GM19239 (cell line): ENCODE measurements at places on chromosomes 2 and 18.

DNA sequence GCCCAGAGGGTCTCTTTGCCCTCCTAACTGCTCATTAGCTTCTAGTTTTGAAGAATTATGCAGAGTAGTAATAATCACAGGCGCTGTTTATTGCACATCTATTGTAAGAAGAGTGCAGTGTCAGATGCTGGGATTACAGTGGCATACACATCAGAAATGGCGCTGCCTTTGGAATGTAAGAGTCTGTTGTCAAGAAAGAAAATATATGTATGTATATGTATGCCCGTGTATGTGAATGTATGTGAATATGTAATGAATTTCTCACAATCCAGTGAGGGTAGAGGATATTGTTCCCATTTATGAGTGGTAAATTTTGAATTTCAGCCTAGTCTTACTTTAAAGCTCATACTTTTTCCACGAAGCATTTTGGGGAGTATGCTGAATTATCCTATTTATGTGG lies 127.5 kb downstream of the PARD3B start:
- DNase-seq, result no peak

- no peak for DNase-seq
Observed at GRCh38 chr18:29154758-29155725, 978.1 kb upstream of the CDH2 start.

DNA sequence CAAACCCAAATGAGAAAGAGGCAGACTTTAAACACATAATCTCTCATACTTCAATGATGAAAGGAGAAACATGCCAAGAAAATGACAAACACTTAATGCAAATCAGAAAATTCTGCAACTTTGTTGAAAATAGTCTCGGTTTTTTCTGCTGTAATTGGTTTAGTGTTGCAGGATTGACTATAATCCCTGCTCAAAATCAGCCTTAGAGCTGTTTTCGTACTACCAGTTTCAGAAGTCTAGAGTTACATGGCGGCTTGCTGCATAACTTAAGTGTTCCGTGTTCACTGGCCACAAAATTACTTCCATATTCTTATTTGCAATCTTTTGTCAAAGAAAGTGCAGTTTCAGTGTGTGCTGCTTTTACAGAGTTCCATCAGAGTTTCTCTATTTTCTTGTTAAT lies 48.9 kb upstream of the ITGAV start:
- no peak for DNase-seq

DNA sequence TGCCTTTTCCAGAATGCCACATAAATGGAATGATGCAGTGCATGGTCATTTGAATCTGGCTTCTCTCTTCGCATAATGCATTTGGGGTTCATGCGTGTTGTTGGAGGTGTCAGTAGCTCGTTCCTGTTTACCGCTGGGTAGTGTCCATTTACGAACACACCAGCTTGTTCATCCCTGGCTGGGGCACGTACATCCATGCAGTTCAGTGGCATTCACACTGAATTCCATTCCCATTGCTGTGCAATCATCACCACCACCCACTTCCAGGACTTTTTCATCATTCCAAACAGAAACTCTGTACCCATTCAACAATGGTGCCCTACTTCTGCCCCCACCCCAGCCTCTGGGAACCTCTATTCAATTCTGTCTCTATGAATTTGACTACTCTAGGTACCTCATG lies 14.7 kb upstream of the CIDEA start:
- no peak for DNase-seq

- DNase-seq, result no peak
Observed at GRCh38 chr2:178068823-178069454, 3.6 kb downstream of the PDE11A start.

DNA sequence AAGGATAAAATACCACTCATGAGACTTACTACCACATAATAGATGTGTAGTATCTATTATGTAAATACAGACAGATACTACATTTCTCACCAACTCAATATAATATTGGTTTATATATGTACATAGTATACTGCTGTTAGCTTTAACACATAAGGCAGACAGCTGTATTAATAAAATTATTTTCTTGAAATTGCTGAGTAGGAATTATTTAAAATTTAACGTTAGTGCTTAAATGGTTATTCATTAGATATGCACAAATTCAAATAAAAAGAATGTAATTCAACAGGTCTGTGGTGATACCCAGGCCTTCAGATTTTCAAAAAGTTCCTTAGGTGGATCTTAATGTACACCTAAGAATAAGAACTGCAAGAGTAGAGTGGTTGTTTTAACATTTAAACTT lies 59.0 kb downstream of the PRPF40A start:
- DNase-seq, result no peak

DNA sequence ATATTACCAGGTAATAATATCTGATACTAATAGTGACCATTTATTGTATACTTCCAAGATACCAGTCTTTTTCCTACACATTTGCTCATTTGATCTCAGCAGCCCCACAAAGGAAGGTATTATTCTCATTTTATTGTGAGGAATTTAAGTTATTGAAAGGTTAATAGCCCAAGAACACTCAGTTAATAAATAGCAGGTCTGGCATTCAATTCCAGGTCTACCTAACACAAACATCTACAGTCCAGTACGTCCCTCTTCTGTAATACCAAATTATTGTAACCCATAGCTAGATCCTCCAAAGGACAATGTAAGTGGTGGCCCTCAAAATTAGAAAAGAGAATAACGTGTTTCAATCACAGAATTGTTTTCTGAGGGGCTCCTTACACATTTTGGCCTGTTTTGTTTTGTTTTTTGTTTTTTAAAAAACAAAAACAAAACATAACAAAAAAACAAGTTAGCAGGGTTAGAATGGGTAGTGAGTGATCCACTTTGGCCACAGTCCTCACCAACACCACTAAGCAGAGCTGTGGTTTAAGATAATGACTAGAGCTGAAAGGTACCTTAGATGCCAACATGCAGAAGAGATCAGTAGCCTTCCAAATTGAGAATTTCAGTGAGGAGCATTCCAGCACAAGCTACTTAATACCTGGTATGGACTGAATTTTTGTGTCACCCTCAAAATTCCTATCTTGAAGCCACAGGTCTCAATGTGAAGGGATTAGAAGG lies 137.5 kb downstream of the DYM start:
- no peak for DNase-seq

DNA sequence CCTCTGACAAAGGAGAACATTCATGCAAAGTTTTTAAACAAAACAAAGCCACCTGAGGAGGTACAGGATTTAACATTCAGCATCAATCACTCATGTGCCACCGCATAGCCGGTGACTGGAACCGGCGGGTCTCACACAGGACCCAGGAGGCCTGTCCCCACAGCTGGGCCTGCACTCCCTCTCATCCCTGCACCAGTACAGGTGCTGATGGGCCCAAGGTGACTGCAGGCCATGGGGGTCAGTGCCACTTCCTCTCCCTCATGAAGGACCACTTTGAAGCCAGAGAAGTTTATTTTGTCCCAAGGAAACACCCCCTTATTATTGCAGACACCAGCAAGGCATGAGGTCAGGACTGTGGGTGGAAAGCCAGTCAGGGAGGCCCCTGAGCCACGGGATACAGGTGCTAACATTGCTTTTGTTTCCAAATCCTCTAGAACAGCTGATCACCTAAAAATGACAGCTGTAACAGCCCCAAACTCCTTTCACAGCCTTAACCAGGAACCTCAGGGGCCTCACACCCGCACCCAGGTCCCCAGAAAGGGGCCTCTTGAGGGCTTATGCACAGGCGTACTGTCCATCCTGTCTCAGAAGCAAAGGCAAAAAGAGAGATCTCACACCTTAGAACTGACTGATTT lies 14.0 kb downstream of the PARD6G start:
- DNase-seq, result no peak

- no peak for DNase-seq
Observed at GRCh38 chr2:71611781-71612527, 158.6 kb downstream of the DYSF start.

GRCh38 chr2:58968885-58969284 lies 727.8 kb upstream of the FANCL start:
- no peak for DNase-seq

- no peak for DNase-seq
Observed at GRCh38 chr2:119283873-119284331, 60.3 kb downstream of the STEAP3 start.

DNA sequence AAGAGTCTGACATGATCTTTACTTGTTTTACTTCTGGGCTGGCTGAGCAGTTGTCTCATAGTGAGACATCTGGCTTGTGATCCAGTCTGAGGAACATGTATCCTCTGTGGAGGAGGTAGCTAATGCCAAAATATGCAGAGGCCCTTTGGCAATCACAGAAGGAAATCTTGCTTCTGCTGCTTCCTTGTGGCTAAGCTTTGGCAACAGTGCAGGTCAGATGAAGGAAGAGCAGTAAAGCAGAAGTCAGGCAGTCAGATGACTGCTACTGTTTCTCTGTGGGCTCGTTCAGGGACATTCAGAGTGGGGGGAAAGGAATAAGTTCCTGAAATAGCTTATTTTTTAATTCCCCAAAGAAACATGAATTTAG lies 22.3 kb downstream of the DOK1 start:
- DNase-seq, result no peak
